ENCODE measurements at places on chromosomes 4 and X.

DNA sequence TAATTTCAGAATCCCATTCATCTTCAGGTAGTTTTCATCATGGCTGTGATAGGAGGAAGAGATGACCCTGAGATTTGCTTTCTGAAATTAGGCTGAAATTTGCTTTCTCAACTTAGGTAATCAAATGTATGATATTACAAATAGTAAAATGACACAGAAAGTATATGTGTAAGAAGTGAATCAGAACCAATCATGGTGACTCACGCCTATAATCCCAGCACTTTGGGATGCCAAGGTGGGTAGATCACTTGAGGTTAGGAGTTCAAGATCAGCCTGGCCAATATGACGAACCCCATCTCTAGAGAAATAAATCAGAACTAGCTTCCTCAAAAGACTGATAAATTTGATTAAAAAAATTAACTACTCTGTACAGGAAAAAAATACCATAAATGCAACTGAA, 555.4 kb downstream of the STPG2 start:
- no peak for DNase-seq

- DNase-seq: no peak
Observed at GRCh38 chr4:156595041-156595440, 376.6 kb downstream of the PDGFC start.

DNA sequence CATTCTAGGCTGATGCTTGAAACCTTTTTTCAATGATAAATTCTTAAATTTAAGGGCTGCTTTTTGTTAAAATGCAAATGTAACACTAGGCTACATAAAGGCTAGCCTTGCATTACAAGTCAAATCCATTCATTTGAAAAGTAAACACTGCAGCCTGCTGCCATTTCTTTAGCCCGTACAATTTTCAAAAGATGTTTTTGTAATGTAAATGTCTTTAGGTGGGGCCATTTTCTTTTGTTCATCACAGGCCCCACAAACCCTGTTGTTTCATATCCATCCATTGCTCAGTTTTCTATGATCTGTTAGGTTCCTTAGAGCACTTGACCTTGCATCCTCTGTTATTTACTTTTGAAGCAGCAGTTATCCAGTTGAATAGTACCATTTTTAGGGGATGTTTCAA, 296.2 kb upstream of the AMOT start:
- no peak for DNase-seq

GRCh38 chrX:5458300-5458842, 770.3 kb downstream of the NLGN4X start:
- DNase-seq: no peak
